ENCODE measurements at places on chromosomes 6 and 20. TPM values are rescaled to one million over a fixed set of nuclear protein-coding genes. Genes with fewer than 3 reads are reported as not detected.

Gene PPIL4
- 19.4 TPM for total RNA-seq

- no peak for DNase-seq
These were observed 114.6 kb downstream of the SYNDIG1 start for GRCh38 chr20:24584078-24584477.

DNA sequence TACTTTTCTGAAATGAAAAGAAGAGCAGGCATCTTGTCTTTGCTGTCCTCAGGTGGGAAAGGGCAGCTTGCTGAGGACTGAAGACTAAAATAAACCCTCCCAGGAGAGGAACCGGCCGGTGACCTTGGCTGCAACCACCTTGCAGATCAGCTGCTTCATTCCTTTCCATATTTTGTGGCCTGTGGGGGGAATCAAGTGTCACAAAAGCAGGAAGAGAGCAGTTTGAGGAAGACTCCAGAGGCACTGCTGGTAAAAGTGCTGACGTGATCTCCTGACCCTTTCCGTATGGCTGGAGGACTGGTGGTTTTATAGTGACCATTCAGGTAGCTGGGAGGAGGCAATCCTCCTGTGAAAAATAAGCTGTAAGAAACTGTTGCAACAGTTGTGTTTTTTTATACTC, 157.0 kb downstream of the PLCB4 start:
- no peak for DNase-seq

Gene PARD6B
- total RNA-seq = 7.8 TPM

DNA sequence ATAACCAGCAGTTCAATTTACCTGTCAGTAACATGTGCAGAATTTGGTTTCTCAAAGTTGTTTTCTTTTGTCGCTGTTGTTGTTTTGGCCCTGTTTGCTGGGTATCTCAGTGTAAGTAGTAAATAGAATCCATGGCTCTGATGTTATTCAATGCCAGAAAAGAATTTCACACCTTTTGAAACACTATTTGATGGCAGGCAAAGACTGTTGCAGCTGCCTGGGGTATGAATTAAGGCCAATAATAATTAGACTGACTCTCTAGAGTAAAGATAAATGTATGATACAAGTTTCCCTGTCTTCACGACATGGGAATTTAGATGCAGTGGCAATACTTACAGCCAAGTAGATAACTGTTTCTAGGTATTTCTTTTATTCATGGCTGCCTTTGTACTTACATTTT, 281.4 kb downstream of the CD83 start:
- no peak for DNase-seq

- DNase-seq = no peak
These were observed 16.2 kb downstream of the TMEM30A start for GRCh38 chr6:75268121-75268987.

Gene NXT1
- 57.0 TPM for total RNA-seq

DNA sequence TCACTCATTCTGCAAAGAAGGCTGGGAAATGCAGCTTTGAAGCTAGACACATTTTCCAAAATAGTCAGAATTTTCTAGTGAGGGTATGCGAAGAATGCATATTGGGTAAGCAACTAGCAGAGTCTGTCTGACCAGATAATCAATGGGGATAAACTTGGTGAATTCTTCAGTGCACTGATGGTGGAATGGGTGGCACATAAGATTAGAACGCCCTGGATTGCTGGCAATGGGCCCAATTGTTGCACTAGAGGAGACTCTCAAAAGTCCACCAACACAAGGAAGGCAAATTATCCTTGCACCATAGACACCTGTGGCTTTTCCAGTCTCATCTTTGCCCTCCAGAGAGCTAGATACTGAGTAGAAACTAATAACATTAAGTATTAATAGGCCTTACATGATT, 167.6 kb downstream of the PTPRT start:
- no peak for DNase-seq

- no peak for DNase-seq
These were observed 20.4 kb downstream of the MAN1A1 start for GRCh38 chr6:119328892-119329793.

Gene HMGCLL1
- not detected for total RNA-seq

- DNase-seq = no peak
These were observed 44.8 kb downstream of the FGD2 start for GRCh38 chr6:37050045-37050853.

Gene BTN1A1
- not detected for total RNA-seq

Gene ELOVL2
- total RNA-seq = 0.19 TPM

- DNase-seq = no peak
These were observed 7.7 kb downstream of the TNFRSF21 start for GRCh38 chr6:47302043-47302442.

DNA sequence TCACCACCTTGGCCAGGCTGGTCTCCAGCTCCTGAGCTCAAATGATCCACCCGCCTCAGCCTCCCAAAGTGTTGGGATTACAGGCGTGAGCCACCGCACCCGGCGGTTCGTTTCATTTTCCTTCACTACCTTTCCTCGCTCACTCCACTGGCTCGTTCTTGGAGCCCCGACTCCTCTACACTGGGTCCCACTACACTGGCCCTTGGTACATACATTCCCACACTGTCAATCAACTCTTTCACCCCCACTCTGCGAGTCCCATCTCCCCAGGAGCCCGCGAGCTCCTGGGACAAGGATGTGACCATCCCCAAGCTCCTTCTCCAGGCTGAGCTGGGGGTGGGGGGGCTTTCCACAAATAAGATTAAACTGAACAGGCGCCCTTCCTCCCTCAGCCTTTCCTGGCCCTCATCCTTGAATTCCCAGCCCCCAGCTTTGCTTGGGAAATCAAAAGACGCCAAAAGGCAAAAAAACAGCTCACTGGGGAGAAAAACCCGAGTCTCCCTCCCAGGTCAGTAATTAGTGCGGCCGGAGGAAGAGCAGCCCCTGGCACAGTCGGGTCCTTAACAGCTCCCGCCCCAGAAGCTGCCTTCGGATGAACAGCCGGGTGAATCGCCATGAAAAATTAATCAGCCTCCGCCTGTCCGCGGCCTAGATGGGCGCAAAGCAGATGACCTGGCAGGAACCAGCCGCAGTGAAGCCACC, 42.8 kb upstream of the LY86 start:
- no peak for DNase-seq

Gene IL17A
- total RNA-seq = not detected

DNA sequence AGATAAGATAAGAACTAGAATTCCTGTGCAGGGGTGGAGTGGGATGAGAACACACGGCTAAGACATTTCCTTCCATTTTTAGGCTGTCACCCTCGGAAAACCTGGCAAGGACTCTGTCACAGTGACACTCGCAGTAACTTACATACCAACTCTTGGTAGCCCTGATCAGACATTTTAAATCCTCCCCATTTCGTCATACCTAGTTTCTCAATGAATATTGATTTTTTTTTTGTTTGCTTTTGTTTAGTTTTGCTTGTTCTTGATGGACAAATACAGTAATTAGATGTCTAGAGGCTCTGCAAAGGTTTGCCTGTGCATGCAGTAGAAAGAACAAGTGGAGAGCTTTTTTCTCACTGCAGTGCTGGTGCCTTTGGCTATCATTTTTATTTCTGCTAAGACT, 213.0 kb upstream of the FAM83B start:
- DNase-seq = no peak

DNA sequence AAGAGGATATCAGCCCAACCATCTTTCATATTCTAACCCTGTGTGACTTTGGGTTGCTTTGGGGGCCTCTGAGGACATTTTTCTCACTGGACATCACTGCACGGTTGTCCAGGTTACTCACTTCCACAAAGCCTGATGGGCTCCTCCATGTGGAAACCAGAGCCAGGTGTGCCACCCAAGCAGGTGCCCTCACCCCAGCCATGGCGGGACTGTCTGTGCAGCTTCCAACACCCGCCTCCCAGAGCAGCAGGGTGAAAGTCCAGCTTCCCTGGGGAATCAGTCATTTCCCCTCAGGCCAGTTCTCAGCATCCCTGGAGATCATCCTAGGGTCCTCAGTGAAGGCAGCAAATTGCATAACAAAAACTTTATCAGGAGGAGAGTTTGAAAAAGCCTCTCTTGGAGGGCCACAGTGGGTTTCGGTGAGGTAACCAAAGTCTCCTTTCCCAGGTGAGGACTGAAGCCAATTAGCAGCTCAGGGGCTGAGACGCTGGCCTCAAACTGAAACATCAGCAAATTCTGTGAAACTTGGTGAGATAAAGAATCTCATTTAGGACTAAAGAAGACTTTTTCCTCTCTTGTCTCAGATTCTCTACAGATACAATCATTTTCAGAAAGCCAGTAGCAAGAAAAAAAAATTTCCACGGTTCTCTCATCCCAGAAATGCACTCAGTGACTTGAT, 289.6 kb upstream of the CDH4 start:
- no peak for DNase-seq

DNA sequence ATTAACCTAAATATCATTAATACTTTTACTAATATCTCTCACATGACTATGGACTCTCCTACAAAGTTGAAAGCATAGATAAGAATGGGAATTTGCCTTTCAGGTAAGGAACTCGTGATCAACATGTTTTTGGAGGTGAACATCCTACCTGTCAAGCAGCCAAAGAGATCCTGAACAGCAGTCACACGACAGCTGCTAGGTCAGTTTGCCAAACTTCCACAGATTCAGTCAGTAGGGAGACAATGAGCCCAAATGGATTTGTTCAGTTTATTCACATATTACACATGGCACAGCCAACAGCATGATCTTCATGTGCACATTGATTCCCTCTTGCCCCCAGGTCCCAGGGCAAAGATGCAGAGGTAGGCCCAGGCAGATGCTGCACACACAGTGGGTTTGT, 86.1 kb upstream of the LOC128125822 start:
- DNase-seq = no peak

Gene TBX18
- total RNA-seq = 2.2 TPM

All from suprapubic skin (tissue), 4 donors.